Camera-type eye (tissue), 1 donor: ENCODE measurements at places on chromosomes 12 and 14. TPM values are rescaled to one million over a fixed set of nuclear protein-coding genes. Genes with fewer than 3 reads are reported as not detected.

Gene OLR1
- total RNA-seq, result 0.60 TPM

Gene RTL1
- total RNA-seq, result 0.49 TPM

Gene GLRX5
- total RNA-seq, result 30.5 TPM

Gene TULP3
- 22.8 TPM for total RNA-seq

Gene IRF2BPL
- 65.9 TPM for total RNA-seq
